ENCODE measurements at places on chromosomes 11 and 22.

- no peak for DNase-seq
Measured at GRCh38 chr22:16834971-16835370, 9.8 kb upstream of the XKR3 start.

- DNase-seq, result no peak
Measured at GRCh38 chr11:91978747-91979146, 245.9 kb upstream of the FAT3 start.

DNA sequence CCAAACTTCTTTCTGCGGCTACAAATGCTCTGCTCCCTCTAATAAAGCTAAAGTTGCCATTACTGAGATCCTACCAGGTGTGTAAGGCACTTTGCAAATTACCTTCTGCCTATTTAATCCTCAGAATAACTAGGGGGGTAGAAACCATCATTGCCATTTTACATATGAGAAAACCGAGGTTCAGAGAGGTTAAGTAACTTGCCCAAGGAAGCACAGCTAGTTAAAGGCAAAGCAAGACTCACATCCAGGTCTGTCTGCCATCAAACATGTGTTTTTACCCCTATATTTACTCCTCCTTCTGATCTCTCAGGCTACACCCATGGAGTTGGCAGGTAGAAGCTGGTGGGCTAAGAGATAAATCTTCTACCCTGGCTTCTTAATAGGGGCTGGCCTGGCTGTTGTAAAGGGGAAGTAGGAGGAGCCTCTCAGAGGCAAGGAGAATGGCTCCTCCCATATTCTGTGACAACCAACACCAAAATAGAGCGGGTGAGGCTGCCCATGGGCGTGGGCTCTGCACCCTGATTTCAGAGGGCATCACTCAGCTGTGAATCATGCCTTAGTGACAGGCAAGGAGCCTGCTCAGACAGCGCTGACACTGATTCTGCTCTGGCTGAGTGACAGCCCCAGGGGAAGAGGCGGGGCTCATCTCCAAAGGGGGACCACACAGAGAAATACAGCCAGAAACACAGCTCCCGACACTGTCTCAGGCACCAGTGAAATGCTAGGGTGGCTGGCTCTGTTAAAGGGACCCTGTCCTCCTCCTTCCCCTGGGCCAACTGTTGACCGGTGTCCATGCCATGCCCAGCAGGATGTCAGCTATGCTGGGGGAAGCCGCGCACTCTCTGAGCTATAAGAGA lies 106.8 kb downstream of the ABTB2 start:
- peak; percentile 25 for DNase-seq

GRCh38 chr11:84564180-84564866 lies 1062.8 kb downstream of the DLG2 start:
- peak; percentile 70 for DNase-seq

DNA sequence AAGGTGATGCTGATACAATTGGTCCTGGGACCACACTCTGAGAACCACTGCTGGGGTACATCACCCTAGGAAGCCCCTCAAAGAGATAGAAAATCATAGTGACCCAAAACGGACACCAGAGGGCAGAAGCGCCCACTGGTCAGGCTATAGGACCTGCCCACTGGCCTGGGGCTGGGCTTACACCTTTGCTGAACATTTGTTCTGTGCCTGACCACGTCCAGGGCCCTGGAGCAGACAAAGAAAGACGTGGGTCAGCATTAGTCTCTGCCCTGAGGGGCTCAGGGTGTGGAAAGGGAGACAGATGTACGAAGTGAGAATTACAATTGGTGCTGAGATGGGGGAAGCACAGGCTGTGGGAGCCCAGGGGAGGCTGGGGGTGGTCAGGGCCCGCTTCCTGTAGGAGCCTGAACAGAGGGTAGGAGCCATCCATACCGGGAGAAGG lies 14.4 kb upstream of the SERPINH1 start:
- DNase-seq, result peak; percentile 80

DNA sequence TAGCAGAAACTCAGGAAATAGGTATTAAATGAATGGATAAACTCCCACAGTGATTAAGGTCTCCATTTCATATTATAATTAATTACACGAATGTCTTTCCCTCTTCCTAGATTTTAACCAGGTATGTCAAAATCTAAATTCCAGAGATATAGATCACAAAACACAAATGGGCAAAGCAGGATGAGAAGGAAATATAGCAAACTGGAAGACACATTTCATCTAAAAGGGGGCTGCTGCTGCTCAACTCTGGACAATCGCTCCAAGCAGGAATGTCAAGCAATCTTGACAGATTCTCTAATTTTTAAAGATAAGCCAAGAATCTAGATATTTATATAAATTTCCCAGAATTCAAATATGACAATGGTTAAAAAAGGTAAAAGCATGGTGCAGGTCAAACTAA lies 554.2 kb upstream of the CCDC90B start:
- DNase-seq, result no peak

- DNase-seq, result no peak
Measured at GRCh38 chr11:35848616-35849015, 95.2 kb upstream of the LDLRAD3 start.

DNA sequence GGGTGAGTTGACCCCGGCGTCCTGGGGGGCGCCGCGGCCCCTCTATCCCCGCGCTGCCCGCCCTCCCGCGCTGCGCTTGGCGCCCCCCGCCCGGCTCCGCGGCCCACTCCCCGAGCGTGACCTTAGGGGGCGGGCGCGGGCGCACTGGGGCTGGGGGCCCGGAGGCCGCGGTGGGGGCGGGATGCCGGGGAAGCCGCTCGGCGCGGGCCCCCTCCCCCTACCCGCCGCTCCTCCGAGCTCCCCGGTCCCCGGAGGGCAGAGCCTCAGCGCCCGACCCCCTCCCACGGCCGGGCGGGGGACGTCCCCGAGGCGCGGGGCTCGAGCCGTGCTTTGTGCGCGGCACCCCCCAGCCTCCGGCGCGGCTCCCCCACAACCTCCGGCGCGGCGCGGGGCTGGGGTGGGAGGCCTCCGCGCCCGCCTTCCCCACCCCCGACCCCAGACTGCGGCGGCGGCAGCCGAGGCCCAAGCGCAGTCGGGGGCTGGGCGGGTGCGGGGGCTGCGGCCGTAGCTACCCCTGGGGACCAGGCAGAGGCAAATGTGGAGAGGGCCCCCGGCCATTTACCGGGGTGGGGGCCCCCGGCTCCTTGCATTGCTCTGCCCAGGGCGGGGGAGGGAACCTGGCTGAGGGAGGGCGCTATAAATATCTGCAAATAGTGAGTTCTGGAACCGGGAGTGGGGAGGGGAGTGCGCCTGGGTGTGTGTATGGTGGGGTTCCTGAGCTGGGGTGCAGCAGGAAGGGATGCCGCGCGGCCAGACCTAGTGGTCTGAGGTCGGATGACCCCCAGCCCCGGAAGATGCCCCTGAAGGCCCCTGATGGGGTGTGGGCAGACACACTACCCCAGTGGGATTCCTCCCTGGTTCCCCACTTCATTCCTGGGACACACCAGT lies 988 bp downstream of the MGAT3 start:
- DNase-seq, result no peak

DNA sequence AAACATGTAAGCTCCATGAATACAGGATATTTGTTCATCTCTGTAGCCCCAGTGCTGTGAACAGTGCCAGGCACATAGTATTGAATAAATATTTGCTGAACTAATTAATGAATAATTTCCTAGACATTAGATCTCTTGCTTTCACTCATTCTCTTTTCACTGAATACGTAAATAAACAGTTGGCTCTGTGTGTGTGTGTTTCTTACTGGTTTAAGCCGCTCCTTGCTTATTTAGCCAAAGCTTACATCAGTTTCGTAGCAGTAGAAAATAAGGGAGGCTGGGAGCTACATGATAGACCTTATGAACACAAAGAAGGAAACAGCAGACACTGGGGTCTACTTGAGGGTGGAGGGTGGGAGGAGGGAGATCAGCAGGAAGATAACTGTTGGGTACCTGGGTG lies 17.2 kb downstream of the KREMEN1 start:
- DNase-seq, result no peak

DNA sequence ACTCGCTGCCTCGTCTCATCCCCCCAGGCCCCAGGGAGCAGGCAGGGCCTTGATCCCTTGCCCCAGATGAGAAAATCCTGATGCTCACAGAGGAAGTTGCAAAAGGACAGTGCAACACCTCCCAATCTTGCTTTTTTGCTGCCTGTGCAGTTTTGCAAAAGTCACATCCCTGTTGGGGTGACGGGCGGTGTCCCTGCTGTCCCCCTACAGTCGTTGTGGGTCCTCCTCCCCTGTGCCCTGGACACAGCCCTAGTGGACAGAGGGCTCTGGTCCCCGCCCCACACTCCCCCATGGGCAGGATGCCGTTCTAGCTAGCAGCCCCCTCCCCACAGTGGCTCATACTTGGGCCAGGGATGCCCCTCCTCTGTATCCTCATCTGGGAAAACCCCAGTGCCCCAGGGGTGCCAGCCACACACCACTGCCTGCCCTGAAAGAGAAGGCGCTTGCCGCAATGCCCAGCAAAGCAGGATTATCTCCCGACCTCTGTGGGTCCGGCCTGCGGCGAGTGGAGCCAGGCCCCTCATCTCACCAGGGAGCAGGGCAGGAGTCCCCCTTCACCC lies 18.4 kb upstream of the CTSD start:
- no peak for DNase-seq

DNA sequence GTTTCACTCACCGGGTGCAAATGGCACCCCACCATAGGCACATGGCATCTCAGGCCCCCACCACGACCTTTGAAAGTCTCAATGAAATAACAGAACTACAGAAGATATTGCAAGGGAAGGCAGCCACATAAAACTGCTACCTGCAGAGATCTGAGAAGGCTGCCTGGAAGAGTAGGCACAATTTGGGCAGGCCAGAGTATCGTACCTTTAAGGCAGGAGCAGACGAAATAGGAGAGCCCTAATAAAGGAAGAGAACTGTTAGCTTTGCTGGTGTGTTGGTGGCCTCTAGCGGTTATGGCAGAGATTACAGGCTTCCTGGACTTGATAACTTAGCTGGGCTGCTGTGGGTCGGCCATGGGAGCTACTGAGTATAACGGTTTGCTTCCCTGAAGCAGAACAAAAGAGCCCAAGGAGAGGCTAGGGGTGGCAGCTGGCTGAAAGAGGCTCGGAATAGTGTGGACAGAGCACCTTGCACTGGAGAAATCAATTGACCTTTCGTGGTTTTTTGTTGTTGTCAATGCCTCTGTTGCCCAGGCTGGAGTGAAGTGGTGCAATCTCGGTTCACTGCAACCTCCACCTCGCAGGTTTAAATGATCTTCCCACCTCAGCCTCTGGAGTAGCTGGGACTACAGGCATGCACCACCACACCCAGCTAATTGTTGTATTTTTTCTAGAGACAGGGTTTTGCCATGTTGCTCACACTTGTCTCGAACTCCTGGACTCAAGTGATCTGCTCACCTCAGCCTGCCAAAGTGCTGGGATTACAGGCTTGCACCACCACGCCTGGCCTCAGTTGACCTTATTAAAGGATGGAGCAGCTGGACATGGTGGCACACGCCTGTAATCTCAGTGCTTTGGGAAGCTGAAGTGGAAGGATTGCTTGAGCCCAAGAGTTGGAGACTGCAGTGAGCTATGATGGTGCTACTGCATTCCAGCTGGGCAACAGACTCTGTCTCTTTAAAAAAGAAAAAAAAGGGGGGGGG lies 4.8 kb downstream of the SDF2L1 start:
- peak; percentile 93 for DNase-seq

DNA sequence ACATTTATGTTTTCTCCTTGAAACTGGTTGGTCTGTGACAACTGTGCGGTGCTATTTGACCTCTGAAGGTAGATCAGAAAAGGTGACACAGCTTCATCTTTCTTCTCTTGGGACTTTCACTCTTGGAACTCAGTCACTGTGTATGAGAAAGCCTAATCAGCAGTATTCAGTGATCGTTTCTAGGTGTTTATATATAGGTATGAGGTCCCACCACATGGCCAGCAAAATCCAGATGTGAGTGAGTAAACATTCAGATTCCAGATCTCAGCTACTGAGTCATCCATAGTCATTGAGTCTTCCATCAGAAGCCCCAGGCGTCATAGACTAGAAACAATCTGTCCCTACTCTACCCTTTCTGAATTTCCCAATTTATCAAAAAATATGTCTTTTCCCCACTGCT lies 117.3 kb upstream of the CTSC start:
- DNase-seq, result no peak

DNA sequence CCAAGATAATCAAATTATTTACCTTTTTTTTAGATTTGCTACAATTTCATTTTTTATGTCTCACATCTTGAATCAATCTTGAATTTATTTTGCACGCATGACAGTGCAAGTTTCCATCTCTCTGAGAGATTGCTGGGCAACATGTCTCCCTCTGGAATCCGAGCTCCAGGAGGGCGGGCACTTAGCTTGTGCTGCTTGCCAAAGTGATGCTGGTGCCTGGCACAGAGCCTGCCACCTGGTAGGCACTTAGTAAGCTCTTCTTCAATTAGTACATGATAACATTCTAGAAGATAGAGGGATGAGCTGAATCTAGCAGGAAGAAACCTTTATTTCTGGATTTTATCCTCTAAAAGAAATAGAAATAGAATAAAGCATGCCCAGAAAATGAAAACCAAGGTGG lies 27.5 kb upstream of the OR9I1 start:
- no peak for DNase-seq

DNA sequence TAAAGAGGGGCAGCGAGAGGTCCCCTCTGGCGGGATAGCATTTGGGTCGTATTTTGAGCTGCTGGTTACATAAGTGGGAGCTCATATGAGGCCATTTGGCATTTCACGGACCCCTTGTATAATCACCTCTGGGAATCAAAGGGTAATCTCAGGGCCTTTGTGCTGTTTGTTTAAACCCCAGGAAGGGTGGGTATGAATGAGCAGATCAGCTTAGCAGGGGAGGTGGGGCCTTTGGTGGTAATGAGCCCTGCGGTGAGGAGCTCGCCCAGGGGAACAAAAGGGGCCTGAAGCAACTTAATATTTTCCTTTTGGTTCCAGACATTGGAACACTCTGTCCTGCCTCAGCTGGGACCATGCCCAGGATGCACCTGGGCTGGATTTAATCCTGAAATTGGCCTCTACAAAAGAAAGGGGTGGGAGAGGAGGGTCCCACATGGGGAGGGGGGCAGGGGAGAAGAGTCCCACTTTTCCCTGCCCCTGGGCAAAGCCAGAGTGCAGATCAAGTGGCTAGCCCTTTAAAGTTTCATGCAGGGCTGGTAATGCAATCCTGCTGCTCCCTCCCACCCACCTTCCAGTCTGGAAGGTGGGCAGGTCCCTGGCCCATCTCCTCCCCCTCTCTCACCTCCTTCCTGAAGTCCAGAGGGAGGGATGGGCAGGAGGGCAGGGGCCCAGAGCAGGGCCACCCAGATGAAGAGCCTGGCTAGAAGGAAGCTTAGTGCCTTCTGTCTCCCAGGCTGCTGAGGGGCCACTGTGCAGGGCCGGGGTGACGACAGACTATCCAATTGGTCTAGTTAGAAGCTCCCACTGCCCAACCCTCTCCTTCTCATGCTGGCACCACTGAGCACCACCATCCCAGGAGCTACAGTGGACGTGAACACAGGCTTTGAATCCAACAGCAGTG lies 10.5 kb downstream of the TSKU start:
- peak; percentile 71 for DNase-seq

GRCh38 chr11:124172101-124172500 lies 11.0 kb upstream of the OR10D3 start:
- no peak for DNase-seq
